ENCODE measurements at places on chromosomes 1 and 21.
A peak's percentile ranks its signal among the peaks of the same experiment; 100 is the strongest.

- no peak for DNase-seq
These were observed 64.7 kb upstream of the MACF1 start for GRCh38 chr1:39139723-39140360.

DNA sequence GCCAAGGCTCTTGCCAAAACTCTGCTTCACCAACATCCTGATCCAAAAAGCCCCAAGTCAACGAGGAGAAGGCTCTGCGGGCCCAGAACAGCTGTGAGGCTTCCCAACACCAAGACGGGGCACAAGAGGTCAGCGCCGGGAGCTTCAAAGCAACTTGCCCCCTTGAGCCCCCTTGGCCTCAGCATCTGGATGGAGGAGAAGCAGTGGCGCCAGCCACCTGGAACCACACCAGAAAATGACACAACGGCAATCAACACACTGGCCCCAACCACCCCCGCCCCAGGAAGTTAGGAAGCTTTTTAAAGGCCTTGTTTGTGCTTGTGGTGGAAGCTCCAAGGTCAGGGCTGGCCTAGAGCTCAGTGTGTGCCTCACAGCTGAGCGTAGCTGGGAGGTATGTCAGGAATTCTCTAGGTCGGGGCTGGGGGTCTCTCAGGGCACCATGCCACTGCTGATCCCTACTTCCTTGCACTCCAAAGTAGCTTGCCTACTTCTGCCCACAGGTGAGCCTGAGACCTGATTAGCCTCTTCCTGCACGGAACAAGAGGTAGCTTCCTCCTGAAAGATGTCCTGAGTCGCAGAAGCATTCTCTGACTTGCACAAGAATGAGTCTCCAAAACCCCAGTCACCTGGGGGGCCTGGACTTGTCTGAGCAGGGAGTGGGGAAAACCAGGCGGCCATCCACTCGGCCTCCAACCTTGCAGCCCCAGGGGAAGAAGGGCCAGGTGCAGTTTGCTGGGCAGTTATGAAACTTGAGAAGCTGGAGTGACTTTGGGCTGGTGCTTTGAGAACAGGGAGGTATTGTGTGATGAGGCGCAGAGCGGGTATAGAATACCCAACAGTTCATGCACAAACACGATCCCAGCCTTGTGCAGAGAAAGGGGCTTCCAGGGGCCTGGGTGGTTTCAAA is 9.7 kb upstream of the SRP9 start:
- DNase-seq: peak; percentile 50

- DNase-seq: no peak
These were observed 51.0 kb downstream of the CR1L start for GRCh38 chr1:207695891-207696290.

GRCh38 chr1:223844787-223845036 is 1.0 kb downstream of the TP53BP2 start:
- no peak for DNase-seq

GRCh38 chr1:43818691-43819090 is 111.4 kb downstream of the ST3GAL3 start:
- DNase-seq: no peak

DNA sequence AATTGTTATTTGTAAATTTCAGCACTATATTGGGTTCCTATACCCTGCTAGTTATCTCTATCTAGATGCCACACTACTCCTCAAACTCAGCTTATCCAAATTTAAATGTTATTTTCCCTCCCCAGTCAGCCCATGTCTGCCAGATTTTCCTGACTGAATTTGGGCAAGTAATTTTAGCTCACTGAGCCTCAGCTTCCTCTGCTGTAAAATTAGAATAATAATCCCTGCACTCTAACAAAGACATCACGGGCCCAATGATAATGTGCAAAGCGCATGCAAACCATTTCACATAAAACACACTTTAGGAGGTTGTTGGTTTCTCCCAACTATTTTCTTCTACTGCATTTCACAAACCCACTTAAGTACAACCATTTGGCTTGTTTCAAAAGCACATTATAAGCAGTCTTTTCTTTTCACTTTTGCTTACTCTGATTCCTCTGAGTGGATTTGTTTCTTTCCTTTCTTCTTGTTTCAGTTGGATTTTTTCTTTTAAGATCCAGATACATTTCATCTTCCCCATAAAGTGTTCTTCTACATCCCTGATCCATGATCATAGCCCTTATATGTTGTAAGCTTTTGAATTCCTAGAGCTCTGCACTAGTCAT is 152.8 kb upstream of the DPT start:
- DNase-seq: no peak

DNA sequence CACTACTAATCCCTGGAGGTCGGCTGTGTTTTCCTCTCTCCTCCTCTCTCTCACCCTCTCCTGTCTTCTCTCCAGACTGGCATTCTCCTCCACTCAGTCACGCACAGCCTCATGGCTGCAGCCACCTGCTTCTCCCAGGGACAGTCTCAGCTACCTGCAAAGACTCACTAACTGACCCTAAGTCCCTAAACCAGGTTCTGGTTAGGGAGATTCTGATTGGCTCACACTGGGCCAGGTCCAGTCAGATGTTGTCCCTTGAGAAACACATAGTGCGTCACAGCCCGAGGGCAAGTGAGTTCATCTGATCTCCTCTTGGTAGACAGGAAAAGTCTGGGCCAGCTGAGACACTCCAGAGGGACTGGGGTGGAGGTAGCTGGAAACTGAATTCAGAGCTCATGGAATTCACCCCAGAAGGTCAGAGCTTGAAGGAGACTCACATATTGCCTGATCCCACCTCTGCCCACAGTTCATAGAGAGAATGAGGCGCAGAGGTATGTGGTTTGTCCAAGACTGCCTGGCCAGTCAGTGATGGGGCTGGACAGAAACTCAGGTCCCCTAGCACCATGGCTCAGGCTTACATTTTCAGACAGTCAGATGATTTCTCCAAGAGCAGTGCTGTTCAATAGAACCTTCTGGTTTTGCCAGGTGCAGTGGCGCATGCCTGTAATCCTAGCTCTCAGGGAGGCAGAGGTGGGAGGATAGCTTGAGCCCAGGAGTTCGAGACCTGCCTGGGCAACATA is 40.4 kb upstream of the RPL11 start:
- no peak for DNase-seq

DNA sequence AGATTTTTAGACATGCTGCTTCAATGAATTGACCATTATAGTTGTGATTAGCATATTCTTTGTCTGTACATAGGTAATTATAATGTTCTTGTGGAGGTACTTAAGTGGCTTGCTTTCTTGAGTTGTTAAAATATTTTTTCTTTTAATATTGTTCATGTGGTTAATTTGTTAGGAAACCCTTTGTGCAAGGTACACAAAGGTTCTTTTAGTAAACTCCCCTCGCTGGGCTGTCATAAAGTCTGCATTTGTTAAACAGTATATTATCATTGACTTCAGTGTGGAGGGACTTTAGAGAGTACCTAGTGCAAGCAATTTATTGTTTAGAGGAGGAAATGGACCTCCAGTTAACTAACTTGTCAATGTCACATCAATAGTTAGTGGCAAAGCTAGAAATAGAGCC is 52.5 kb downstream of the DISP1 start:
- DNase-seq: no peak

DNA sequence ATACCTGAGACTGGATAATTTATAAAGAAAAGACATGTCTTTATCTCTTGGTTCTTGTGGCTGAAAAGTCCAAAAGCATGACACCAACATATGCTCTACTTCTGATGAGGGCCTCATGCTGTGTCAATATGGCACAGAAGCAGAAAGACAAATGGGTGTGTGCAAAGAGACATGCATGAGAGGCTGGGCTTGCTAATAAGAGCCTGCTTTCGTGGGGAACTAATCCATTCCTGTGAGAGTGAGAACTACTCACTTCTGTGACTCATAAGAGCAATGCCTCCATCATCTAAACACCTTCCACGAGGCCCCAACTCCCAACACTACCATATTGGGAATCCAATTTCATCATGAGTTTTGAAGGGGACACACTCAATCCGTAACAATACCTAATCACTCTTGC is 340.0 kb upstream of the DUSP10 start:
- no peak for DNase-seq

GRCh38 chr1:214111796-214112195 is 124.0 kb downstream of the PROX1 start:
- DNase-seq: no peak

Measured in GM04504 (cell line).